Neural progenitor cell (in vitro differentiated cells): ENCODE measurements at places on chromosomes 6 and 20.
A peak's percentile ranks its signal among the peaks of the same experiment; 100 is the strongest.

DNA sequence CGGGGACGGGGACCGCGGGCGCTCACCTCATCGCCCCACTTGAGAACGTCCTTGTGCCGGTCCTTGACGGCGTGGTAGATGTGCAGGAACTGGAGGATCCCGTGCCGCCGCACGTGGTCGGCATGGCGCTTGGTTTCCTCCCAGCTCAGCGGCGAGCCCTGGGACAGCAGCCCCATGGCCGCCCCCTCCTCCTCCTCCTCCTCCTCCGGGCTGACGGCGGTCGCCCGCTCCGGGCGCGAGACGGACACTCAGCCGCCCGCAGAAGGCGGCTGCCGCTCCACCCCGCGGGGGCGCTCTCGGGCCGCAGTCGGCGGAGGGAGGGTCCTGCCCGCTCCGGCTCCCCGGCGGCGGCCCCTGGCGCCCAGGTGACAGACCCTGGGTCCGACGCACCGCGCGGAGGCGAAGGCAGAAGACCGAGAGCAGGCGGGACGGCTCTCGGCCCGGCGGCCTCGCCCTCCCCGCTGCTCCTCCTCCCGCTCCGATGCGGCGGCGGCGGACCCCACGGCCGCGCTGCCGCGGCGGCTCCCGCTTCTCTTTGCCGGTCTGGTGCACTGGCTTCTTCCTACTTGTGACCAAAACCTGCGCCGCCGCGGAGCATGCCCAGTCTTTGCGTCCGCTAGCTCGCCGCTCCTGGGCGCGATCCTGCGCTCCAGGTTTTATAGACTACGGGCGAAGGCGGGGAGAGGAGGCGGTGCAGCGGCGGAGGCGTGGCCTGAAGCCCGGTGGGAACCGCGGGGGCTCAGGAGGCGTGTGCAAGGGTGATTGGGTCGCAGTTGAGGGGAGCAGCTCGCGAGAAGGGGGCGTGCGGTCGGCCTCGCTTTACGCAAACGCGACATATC is at the start of gene GCLC:
Gene GCLC, minus strand, starts transcription at position 632 of the 839 bp plus-strand sequence. Its CDS starts 456 bp downstream, at position 176.
- DNase-seq: peak; percentile 96

- DNase-seq: no peak
Measured at GRCh38 chr6:170199716-170200115, 91.2 kb downstream of the DLL1 start.

- no peak for DNase-seq
Measured at GRCh38 chr6:163694988-163695398, 280.5 kb downstream of the QKI start.

DNA sequence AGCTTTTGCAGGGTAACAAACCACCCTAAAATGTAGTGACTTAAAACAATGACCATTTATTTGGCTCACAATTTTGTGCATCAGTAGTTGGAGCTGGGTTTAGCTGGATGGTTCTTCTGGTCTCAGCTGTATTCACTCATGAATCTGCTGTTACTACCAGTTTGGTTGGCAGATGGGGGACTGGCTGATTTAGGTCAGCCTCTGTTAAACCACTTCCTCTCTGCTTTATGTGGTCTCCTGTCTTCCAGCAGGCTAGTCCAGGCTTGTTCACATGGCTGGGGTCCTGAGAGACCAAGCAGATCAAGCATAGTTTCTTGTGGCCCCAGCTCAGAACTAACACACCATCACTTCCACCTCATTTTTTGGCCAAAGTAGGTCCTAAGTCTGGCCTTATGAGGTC is 67.2 kb upstream of the LAMP5 start:
- DNase-seq: no peak

DNA sequence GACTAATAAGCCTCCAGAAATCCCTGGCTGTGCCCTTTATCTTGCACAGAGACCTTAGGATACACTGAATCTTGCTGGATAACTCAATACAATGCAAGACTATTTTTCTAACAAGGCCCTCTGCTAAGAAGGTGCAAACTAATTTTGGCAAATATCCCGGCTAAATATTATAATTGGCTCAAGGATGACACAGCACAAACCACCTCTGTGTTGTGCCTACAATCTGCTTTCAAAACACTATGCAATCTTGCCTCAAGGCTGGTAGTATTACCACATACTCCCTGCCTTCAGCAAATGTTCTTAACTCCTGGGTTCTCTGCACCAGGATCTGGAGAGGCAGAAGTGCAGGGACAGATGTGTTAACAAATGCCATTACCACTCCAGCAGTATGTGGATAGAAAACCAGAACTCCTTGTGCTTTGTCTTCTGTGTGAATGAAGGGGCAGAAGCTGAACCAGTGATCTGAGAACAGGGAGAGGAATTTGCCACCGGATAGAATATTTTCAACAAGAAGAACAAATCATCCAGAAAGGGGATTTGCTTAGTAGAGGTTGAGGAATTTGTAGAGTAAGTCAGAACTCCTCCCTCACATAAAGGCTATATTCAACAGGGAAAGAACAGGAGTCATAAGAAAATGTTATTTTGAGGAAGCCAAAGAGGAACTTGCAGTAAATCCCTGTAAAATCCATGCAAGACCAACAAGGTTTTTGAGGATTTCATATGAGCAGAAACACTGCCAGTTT is 74.1 kb upstream of the SLC4A11 start:
- DNase-seq: no peak

GRCh38 chr6:5025911-5026819 is 22.3 kb upstream of the RPP40 start:
- DNase-seq: peak; percentile 81

- DNase-seq: no peak
Measured at GRCh38 chr6:141158740-141159139, 974.0 kb upstream of the GJE1 start.

GRCh38 chr6:4059115-4059777 is 19.7 kb downstream of the FAM217A start:
- DNase-seq: no peak

- peak; percentile 33 for DNase-seq
Measured at GRCh38 chr6:28603891-28604290, 78.2 kb downstream of the GPX5 start.

- no peak for DNase-seq
Measured at GRCh38 chr6:137751768-137752560, 115.1 kb upstream of the TNFAIP3 start.

DNA sequence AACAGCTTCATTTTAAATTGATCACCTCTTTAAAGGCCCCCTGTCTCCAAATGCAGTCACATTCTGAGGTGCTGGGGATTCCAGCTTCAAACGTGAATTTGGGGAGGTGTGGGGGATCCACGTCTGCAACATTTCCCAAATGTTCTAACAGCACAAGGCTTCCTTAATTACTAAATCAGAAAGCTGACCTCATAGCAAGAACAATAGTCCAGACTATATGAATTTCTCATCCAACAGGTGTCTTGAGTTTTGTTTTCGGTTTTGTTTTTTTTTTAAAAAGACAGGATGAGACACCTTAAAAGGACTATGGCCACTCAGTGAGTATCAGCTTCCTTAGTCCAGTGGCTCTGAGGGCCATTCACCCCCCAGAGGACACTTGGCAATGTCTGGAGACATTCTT is 11.5 kb downstream of the ATP9A start:
- DNase-seq: no peak

DNA sequence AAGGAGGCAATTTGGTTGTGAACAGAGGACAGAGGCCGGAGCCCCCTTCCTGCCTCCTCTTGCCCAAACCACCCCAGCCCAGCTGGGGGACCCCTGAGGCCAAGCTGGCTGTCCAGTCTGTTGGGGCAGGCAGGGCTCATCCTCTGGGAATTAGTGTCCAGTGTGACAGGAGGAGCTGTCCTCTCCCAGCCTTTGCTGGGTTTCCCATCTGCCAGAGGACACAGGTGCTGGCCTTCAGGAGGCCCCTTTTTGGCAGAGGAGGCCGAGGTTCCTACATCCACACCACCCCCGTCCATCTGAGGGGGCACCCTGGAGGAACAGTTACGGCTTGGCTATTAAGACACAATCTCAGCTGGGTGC is 44.7 kb upstream of the MDGA1 start:
- no peak for DNase-seq

DNA sequence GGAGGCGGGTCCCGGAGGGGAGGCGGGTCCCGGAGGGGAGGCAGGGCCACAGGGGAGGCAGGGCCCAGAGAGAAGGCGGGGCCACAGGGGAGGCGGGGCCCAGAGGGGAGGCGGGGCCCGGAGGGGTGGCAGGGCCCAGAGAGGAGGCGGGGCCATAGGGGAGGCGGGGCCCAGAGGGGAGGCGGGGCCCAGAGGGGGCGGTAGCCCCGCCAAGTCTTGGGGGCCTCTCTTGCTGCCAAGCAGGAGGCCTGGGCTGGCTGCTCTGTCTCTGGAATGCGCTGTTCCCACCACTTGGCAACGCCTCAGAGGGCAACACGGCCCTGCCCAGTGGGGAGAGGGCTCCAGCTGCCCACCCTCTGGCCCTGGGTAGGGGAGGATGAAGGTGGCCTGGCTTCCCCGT is 80.5 kb downstream of the YTHDF1 start:
- peak; percentile 31 for DNase-seq

DNA sequence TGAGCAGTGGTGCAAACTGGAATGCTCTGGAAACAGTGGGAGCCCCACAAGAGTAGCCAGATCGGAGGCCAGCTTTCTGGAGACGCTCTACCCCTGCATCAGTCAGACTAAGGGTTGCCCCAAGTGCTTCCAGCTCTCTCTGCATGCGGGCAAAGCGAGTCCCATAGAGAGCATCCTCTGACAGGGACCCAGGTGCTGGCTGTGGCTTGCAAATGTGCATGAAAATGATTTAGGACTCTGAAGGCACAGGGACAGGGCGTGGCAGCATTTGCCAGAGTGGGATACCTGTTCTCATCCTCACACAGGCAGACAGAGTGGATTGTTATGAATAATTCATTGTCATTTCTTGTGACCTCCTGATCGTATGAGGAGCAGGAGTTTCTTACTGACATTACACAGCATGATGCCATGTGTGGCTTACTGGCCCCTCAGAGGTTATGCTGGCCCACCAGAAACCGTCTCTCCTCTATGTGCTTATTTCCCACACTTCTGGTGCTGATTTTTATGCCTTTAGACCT is 10.3 kb downstream of the RIN2 start:
- no peak for DNase-seq

- DNase-seq: no peak
Measured at GRCh38 chr6:153123801-153124200, 7.3 kb downstream of the RGS17 start.

DNA sequence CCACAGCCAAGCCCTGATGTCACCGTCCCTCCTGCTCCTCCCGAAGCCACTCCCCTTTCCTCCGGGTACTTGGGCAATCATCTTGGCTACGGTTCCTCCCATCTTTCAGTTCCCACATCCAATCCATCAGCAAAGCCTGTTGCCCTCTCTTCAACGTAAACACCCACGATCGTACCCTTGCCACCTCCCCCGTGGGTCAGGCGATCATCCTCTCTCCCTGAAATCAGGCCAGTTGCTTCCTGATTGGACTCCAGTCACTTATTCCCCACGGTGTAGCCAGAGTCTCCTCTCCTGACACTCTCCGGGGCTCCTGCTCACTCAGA is 44.5 kb downstream of the SULF2 start:
- DNase-seq: peak; percentile 29

DNA sequence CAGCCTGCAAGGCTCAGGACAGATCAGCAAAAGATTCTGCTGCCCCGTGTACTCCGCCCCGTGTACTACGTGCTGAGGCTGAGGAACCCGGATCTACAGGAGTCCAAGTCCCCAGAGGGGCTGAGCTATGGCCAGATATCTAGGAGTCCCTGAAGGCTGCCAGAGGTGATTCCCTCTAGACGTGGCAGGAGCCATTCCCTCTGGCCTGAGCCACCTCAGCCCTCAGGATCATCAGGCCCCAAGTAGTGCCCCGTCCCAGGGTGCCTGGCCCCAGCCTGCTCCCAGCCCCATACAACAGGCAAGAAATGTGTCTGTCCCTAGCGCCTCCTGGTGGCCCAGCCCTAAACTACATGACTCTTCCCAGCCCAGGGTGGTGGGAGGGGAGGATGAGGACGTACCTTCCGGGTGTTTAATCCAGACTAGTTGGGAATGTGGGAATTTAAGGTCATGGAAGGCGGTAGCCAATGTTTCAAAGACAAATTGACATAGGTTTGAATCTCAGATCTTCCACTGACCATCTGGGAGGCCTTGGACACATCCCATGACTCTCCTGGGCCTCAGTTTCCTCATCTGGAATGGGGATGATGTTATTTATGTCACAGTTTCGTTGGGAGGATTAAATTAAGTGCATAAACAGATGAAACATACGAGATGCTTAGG is 49.4 kb upstream of the PTPN1 start:
- DNase-seq: peak; percentile 85

DNA sequence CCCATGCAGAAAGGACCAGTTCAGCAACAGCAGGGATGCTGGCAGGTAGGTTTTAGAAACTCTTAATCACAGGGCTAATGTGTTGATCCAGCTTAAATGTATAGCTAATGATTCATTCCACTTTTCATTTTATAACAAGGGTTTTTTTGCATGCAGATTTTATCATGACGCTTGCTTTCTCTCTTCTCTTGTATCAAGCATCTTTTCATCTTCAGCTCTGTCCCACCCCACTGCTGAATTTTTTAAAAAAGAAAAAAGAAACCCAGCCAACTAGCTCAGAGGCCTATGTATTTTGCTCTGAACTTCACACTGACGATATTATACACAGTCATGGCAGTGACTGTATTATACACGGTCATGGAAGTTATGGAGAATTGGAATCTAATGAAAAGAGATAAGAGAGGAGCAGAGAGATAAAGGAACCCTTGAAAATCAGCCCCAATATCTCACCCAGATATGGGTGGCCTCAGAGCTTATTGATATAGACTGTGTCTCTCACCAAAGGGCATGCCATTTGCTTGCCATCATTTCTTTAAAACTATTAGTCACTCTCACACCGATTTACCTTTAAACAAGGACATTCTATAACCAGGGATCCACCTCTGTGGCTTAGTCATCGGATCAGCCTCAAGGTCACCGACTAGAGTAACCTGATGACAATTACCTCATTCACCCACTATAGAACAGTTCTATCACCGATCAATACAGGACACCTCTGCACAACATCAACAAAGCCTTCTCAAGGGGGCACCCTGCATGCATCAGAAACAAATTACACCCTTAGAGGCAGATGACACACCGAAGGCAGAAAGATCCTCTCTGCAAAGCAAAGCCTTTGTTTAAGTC is 222.0 kb downstream of the ATXN1 start:
- no peak for DNase-seq

DNA sequence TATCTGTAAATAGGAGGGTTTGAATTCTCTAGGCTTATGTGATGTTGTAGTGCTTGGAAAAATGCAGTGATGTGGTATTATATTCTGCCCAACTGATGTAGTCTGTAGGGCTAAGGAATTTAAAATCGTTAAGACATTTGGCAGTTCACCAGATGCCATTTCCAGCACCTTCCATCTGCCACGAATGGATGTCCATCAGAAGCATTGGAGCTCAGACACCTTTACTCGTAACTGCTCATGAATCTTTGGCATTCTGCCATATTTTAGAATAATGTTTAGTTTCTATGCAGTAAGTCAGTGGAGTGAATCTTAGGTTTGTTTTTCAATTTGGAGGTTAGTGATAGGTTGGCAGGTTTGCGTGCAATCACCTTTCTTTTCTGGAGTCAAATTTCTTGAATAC is 2.4 kb upstream of the SYTL3 start:
- no peak for DNase-seq

GRCh38 chr20:17620371-17621228 is 50.7 kb downstream of the DSTN start:
- DNase-seq: no peak

- DNase-seq: peak; percentile 47
Measured at GRCh38 chr6:78308025-78308424, 559.3 kb upstream of the IRAK1BP1 start.

- no peak for DNase-seq
Measured at GRCh38 chr20:56181583-56181982, 66.9 kb upstream of the MC3R start.
